ENCODE measurements at places on chromosomes 6 and 20.

DNA sequence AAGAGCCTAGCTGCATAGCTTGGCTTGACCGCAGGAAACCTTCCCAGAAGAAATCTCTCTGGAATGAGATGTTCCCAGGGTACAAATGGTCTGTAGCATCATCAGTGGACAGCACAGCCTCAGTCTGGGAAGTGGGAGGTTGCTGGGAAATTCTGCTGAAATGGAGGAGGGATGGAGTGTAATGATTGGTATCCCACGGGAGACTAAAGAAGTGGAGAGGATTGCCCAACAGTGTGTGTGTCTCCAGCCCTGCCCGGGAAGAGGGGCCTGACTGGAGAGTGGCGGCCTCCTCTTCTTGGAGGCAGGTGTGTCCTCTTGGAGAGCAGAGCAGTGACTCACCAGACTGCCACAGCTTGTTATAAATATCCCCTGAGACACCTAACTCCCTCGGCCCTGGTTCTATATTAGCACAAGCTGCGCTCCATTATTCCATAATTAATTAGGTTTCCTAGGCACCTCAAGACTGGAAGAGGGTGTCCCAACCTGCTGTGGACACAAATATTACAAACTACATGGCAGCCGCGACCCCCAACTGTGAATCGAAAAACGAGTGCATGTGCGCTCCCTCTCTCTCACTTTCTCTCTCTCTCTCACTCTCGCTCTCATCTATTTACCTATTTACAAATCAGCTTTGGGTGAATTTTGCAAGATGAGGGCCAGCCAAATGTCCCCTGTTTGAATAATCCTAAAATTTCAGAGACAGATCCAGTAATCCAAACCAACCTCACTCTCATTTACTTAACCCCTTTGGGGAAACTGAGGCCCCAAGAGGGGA, 68.8 kb downstream of the FGD2 start:
- no peak for DNase-seq

GRCh38 chr6:92522589-92522988, 896.8 kb downstream of the EPHA7 start:
- DNase-seq, result no peak

DNA sequence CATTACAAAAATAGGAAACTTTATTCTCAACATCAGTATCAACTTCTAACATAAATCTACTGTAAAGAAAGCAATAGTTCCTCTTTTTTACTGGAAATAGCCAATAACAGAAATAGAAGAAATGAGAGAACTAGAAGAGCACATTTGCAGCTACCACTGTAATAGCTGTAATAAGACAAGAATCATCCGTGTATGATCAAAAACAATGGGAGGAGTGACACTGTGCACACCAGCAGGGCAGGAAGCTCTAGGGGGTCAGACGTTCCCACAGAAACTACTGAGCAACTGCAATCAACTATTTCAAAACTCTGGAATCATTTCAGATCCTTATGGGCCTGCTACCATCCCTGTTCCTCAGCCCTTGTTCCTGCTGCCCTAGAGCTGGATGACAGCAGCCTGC, 43.7 kb downstream of the NINL start:
- no peak for DNase-seq

DNA sequence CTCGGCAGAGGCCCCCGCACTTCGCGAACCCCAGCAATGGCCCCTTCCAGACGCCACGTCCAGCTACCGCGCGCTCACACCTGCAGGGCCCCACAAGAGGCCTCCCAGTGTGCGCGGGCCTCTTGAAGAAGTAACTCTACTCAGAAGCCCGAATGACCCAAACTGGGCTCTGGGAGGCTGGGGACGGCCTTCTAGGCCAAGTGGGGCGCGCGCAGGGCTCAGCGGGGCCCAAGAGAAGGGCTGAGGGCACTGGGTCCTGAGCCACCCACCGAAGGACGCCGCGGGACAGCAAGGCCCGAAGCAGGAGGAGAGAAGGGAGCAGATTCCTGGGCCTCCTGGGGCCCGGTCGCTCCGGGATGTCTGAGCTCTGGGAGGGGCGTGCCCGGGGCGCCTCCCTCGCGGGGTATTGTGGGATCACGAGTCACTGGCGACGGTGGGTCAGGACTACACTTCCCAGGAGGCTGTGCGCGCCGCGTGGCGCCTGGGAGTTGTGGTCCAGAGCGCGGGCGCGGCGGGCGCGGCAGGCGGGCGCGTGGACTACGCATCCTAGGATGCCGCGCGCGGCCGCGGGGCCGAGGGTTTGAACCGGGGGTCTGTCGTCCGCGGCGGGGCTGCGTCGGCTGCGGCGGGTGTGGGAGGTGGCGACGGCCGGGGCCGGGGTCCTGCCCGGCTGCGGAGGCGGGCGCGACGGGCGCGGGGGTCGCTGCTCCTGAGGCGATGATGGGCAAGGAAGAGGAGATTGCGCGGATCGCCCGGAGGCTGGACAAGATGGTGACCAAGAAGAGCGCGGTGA, at the start of gene TCEA2:
TSS of gene TCEA2 (plus strand) at position 603 of the 793 bp plus-strand sequence. CDS start at position 718, 115 bp downstream.
- DNase-seq, result peak; percentile 91

- no peak for DNase-seq
These were observed 486 bp downstream of the FKBP1A start for GRCh38 chr20:1392443-1392692.

GRCh38 chr6:16470502-16471221, 232.3 kb downstream of the GMPR start:
- DNase-seq, result no peak

GRCh38 chr6:27178407-27178730, 69.1 kb upstream of the PRSS16 start:
- no peak for DNase-seq

GRCh38 chr6:49801525-49801924, 14.4 kb upstream of the PGK2 start:
- DNase-seq, result no peak

- DNase-seq, result no peak
These were observed 10.6 kb downstream of the PRR18 start for GRCh38 chr6:166297606-166298005.

GRCh38 chr6:74259981-74260380, 564.0 kb downstream of the CD109 start:
- no peak for DNase-seq

GRCh38 chr6:56004426-56004825, 129.0 kb upstream of the BMP5 start:
- no peak for DNase-seq

GRCh38 chr20:51622004-51622874, 79.7 kb upstream of the NFATC2 start:
- no peak for DNase-seq

GRCh38 chr6:147022041-147022440, 182.2 kb upstream of the STXBP5 start:
- no peak for DNase-seq

DNA sequence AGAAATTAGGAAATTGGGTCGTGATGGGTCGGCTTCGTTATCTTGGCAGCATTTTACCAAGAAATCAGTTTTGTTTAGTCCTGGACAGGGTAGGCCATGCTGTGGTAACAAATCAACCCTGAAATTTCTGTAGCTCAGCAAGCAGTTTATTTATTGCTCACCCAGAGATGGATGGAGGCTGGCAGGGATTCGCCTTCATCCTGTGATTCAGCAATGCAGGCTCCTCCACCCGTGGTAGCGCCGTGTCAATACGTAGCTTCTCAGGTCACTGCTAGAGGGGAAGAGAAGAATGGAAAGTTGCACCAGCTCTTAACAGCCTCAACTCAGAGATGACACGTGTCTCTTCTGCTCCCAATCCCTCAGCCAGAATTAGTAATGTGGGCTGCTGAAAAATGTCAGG, 157.0 kb upstream of the SGK1 start:
- no peak for DNase-seq

DNA sequence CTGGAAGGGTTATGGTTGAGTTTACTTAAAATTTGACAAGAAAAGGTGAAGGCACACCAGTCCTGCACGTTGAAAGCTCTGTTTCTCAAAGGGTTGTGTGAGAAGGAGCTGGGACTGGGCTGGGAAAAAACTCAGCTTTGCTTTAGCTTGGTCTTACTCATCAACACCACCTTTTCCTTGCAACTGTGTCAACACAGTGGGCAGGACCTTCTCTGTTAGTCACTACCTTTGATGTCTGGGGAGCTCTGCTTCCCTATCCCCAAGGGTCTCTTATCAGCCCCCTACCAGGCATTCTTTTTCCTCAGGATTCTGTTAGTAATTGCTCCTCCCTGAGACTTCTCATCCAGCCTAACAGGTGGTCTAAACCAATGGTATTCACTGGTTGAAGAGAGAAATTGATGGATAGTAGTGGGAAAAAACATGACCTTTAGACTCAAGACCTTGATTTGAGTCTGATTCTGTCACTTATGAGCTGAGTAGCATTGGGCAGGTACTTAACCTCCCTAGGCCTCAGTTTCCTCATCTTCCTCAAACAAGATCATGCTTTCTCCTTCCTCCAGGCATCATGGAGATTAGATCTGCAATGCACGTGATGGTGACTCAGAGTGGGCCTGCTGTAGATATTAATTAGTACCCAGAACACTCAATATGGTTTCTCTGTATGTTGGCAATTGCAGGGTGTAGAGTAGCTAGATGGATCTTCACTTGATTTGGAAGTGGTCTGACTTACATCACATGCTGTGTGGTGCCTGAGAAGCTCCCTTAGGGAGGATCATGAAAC, 17.2 kb upstream of the FOXA2 start:
- DNase-seq, result no peak

DNA sequence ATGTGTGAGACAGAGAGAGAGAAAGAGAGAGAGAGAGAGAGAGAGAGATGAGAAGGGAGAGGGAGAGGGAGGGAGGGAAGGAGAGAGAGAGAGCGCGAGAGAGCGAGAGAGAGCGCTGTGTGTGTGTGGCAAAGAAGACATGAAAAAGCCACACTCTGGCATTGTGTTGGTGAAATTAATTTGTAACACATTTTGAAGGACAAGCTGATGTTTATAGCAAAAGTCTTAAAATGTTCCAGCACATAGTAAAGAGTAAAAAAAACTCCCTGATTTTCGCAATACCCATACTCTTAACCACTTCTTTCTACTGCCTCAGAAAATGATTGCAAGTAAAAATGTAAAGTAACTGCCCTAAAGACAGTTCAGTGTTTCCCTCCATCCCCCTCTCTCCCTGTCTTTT, 56.7 kb downstream of the SLC22A1 start:
- DNase-seq, result no peak

GRCh38 chr20:50110141-50111047, 2.6 kb downstream of the UBE2V1 start:
- no peak for DNase-seq

- DNase-seq, result no peak
These were observed 48.7 kb upstream of the FOXQ1 start for GRCh38 chr6:1263039-1263849.

DNA sequence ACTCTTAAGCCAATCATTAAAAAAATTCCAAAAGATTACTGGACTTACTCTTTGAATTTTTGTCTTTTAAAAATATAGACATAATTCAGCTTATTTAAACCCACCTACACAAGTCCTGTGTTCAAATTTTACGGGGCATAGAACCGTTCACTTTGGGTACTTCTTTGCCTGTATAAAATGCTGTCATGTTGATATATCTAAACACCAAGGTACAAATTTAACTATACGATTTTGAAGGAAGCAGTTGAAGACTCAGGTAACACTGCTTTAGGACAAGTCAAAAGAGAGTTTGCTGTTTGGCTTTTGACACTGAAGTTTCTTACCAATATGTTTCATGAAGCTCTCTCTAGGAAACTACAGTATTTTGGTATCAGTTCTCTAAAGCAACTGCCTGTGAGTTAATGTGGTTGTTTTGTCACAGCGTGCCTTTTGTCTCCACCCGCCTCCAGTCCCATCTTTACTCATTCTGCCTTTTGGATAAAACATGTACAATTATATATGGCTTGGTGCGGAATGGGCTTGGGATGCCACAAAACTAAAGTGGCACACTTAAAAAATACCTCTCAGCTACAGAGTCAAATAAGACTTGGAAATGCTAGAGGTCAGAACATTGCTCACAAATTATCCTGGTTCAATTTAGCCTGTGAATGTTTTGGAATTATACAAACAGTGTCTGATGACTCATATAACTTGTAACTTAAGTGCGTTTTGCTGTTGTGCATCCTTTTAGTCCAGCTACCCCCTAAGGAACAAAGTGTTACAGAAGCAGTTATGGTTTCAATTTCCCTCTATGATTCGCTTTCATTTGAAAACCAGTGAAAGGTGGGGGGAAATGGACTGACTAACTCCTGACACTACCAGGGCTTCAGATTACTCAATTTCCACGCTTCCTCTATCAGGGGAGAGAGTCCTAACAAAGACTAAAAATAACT, 38.7 kb downstream of the RGS17 start:
- DNase-seq, result no peak

DNA sequence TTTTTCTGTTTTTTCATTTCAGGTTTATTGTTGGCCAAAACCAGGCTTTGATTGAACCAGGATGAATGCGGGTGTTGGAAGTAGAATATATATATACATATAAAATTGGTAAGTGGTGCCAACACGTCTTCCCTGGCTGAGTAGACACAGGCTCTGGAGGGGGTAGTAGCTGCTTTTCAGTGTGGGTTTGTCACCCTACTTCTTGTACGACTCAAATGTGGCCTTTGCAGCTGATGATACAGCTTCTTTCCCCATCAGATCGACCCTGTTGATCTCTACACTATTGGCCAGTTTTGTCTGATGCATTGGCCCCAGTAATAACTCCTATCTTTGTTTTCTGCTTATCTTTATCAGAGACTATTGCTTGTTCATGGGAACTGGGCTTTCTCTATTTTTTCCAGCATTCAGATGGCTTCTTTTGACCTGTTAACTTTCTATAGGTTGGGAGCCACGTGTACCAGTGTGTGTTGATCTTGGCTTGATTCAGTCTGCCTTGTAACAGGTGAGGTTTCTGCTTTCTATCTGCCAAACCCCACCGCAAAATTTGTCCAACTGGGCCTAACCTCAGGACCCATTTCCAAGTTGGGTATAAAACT, 2.7 kb upstream of the ZNFX1 start:
- no peak for DNase-seq

DNA sequence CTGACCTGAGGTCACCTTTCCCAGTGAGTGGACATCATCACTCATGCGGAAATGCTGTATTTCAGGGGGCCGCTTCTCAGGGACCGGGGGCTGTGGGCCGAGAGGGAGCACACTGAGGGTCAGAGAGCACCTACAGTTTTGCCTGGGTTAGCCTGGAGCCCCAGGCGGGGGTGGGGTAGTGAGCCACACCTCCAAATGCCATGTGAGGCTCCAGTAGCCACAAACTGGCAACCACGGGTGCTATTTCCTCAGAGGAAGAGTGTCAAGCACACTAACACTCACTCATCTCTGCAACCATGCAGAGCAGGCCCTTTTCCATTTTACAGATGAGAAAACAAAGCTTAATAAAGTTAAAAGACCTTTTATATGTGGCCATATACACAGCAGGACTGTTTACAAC, 4.7 kb downstream of the EHMT2 start:
- no peak for DNase-seq

- no peak for DNase-seq
These were observed 217.0 kb downstream of the HAO1 start for GRCh38 chr20:7723284-7723683.

Data from activated naive CD4-positive, alpha-beta T cell (primary cell).